ENCODE measurements at places on chromosomes 16 and 17.

DNA sequence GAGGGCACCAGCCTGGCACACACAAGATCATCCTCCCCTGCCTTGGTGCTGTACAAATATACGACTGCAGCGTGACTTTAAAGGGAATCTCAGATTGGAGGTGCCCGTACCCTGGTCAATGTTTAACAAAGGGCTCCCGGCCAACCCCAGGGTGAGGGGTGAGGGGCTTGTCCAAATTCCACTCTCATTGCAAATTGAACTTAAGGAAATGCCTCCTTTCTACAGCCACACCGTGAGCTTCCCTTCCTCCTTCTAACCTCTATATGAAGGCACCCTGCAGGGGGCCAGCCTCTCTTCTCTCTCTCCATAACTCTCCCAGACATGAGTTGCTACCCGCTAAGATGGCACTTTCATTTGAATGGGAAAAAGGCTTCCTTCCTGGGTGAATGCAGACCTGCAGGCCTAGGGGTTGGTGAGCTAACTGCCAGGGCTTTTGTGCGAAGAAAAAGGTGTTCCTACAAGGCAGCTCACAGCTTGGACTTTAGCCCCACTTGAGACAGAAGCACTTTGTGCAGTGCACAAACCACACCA, 76.6 kb downstream of the IRF8 start:
- no peak for DNase-seq

GRCh38 chr16:84266451-84266850, 26.6 kb upstream of the KCNG4 start:
- DNase-seq = peak; percentile 95

DNA sequence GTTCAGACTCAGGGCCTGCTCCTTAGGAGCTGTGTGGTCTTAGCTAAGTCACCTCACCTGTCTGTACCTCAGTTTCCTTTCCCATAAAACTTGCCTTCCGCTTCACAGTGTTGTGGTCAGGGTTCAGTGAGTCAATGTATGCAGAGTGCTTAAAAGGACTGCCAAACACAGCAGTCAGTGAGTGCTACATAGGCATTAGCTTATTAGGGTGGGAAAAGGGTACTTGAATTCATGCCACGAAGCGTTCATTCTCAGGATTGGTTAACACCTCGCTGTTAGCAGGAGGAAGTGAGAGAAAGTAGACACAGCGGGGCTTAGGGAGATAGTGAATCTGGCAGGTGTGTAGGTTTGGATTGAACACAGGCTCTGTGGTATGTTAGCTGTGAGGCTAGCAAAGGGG, 155.2 kb downstream of the SHISA9 start:
- DNase-seq = no peak

- no peak for DNase-seq
Measured at GRCh38 chr17:75835654-75835987, 8.6 kb downstream of the UNC13D start.

DNA sequence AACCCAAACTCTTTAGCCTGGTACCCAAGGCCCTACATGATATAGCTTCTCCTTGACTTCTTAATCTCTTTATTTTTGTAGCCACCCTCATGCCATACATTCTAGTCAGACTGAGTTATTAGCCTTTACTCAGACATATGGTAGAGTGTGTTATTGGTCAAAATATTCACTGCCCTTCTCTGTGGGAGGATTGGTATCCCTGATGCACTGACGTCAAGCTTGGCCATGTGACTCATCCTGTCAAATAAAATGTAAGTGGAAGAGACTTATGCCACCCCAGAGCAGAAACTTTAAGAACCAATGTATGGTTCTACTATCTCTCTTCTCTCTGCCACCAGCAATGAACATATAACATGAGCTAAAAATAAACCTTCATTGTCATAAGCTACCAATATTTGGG, 12.2 kb upstream of the BEAN1 start:
- DNase-seq = no peak

DNA sequence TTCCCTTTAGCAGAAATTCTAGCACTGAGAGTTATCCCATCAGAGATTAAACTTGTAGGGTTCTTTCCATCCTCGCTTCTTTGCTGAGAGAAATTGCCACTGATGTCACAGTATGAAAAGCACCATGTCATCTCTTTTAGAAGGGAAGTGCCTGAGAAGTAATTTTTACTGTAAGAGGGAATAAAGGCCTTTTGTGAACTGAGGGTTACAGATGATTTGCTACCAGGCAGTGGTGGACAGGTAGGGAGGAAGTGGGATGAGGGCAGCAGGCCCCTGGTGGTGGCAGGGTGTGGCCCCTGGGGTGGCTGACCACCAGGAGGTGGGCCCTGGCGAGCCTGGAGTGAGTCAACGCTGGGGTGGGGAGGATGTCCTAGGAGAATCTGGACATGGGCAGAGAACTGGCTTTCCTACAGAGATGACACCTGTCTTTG, 6.4 kb upstream of the MILR1 start:
- no peak for DNase-seq

- DNase-seq = peak; percentile 37
Measured at GRCh38 chr17:81741049-81741593, 29.0 kb downstream of the SLC25A10 start.

- no peak for DNase-seq
Measured at GRCh38 chr16:57892447-57893096, 78.4 kb downstream of the CNGB1 start.

GRCh38 chr16:90070440-90070839, 6.7 kb downstream of the PRDM7 start:
- no peak for DNase-seq

DNA sequence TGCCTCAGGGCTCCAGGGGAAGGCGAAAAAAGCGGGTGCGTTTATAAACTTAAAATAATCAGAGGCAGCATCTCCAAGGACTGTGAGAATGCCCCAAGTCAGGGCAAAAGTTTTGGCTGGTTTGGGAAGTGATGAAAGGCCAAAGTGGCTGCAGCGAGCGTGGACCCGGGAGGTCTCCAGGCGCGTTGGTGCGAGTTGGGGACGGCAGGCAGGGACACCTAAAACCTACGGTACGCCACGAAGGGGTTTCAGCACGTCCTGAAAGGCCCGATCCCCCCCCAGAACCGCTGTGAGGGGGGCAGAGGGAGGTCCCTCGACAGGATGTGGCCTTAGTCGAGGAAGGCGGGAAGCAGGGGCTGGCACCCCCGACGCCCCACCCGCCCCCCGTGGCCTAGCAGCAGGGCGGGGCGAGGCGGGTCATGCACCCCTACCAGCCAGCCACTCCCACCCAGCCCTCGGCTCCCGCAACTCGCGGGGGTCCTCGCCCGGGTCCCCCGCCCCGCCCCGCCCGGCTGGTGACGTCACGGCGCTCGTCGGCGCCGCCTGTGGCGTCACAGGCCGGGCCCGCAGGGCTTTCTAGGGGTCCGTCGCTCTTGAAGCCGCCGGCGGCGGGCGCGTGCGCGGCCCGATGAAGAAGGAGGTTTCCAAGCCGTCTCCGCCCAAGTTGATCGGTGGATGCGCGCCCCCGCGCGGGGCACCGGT, at the start of gene MYCBPAP:
Gene MYCBPAP (plus strand): TSS at position 569 of the 702 bp plus-strand sequence. CDS start 236 bp downstream, outside the sequence.
- DNase-seq = no peak

- no peak for DNase-seq
Measured at GRCh38 chr16:17306745-17307144, 164.0 kb downstream of the XYLT1 start.

- no peak for DNase-seq
Measured at GRCh38 chr17:69812240-69812837, 262.7 kb upstream of the KCNJ16 start.

DNA sequence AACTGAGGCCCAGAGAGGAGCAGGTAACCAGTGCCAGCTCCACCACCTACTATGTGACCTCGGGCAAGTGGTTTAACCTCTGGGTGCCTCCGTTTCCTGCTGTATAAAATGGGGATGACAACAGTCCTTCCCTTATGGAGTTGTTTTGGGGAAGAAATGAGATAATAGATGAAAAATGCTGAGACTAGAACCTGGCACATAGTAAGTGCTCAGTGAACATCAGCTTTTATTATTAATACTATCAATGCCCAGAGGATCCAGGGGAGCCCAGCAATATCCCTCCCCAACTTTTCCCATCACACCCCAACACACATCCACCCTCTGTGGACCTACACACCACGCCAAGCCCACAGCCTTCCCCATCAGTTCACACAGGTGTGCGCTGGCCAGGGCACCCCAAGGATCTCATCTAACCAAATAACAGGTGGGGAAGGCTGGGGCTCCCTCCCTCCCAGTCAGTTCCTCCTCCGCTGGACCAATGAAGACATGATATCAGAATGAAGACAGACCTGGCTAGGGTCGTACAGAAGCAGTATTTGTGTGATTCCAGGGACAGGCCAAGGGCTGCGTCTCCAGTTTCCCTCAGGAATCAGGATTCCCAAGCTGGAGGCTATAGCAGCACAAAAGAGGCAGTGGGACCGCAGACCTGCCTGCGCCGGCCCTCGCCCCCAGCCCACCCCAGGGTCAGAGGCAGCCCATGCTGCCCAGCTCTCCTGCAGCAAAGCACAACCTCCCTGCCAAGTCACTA, 1.8 kb downstream of the ATP2A3 start:
- DNase-seq = no peak
